ENCODE measurements at places on chromosomes 5 and 9.

DNA sequence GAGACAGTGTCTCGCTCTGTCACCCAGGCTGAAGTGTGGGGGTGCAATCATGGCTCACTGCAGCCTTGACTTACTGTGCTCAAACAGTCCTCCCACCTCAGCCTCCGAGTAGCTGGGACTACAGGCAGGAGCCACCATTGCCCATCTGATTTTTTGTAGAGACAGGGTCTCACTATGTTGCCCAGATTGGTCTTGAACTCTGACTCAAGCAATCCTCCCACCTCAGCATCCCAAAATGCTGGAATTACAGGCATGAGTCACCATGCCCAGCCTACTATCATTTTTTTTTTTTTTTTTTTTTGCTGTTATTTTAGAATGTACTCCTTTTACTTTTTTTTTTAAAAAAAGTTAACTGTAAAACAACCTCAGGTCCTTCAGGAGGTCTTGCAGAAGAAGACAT lies 449.0 kb downstream of the CCDC171 start:
- no peak for DNase-seq

GRCh38 chr5:167796672-167797071 lies 494.8 kb upstream of the WWC1 start:
- DNase-seq: no peak

- DNase-seq: no peak
These were observed 62.6 kb upstream of the IGFBPL1 start for GRCh38 chr9:38486837-38487236.

DNA sequence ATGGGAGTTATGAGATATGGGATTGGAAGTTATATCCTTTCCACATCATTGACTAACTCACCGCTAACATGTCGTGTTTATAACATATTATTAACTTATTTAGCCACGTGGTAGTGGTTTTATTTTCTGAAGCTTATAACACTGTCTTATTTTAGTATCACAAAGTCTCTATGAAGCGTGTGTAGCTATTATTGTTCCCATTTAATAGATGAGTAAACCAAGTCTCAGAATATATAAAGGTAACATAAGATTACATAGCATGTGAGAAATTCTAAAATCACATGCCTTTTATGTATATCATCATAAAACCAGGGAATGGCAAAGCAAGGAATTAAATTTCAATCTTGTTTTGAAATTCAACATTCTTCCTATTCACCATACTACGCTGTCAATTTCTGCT lies 15.3 kb downstream of the AP3B1 start:
- DNase-seq: no peak

DNA sequence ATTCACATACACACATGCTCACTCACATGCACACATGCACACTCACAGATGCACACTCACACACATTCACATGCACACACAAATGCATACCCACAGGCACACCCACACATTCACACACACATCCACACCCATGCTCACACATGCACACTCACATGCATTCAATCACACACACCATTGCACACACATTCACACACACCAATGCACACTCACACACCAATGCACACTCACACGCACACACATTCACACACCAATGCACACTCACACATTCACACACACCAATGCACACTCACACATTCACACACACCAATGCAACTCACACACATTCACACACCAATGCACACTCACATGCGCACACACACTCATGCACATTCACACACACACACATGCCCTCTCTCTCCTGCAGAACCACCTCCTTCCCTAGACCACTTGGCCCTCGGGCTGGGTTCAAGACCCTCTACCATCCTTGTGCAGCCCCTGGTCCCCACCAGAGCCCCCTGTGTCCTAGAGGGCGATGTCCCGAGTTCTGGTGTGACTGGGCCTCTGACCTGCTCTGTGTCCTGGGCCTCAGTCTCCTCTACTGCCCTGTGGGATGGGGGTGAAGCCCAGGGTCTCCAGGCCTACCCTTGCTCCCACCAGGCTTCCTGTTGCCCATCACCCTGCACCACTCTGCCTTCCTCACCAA lies 139.0 kb downstream of the OLFM1 start:
- no peak for DNase-seq

GRCh38 chr5:50856401-50857119 lies 190.1 kb downstream of the PARP8 start:
- no peak for DNase-seq

GRCh38 chr9:36164989-36165388 lies 4.2 kb upstream of the CCIN start:
- no peak for DNase-seq

- no peak for DNase-seq
These were observed 344.9 kb downstream of the ENC1 start for GRCh38 chr5:74295676-74296075.

DNA sequence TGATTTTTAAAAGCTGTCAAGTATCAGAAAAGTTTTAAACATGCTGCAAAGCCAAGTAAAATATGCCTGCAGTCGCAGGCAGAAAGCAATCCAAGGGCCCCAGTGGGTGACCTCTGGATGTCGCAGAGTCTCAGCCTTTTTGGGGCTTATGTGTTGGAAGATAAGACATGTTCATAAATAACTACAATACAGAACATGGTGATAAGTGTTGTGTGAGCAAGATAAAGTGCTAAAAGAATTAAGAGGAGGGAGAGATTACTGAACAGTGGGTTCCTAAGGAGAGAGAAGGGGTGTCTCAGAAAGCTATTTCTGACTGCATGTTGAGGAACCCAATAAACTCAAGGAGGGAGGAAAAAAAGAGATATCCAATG lies 78.9 kb upstream of the ADRB2 start:
- DNase-seq: no peak

GRCh38 chr5:123181394-123181801 lies 92.4 kb downstream of the PRDM6 start:
- no peak for DNase-seq

DNA sequence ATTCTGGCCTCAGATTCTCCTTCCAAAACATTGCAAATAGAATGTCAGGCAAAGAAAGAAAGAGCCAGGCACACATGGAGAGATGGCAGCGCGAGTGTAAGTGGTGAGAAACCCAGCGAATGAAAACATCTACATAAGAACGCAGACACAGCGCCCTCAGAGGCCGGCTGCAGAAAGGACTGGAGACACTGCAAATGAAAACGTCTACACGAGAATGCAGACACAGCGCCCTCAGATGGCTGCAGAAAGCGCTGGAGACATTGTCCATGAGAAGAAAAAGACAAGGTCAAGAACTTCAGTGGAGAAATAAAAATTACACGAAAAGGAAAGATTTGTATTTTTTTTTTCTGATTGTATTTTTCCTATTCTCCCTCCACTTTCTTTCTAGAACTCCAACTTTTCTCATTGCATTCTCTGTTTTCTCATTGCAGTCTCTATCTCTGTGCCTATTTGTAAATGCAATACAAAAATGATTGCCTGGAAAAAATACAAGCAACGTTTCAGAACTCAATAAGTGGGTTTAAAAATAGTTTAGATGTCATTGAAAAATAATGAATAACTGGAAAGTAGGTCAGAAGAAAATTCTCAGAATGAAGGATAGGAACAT lies 117.9 kb upstream of the LPCAT1 start:
- DNase-seq: peak; percentile 84

DNA sequence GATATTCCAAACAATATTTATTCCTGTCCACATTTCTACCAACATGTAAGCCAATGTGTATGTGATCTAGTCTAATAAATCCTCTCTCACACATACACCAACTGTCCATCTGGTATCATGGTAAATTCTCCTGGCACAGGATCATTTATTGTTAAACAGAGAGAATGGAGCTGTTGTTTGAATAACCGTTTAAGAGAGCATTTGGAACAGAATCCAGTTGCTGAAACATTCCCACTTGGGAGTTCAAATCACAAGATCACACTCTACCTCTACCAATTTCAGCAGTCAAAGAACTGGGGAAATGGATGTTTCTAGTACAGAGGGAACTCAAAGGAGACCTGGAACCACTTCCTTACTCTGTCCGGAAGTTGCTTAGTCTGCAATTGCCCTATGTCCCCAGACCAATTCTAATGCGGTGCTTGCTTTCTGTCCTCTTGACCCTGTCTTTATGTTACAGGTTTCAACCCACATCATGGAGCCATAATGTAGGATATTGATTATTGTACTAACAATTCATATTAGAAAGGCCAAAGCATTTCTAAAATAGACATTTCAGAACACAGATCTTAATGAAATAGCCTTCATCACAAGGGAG lies 488.4 kb downstream of the SEMA5A start:
- DNase-seq: no peak

DNA sequence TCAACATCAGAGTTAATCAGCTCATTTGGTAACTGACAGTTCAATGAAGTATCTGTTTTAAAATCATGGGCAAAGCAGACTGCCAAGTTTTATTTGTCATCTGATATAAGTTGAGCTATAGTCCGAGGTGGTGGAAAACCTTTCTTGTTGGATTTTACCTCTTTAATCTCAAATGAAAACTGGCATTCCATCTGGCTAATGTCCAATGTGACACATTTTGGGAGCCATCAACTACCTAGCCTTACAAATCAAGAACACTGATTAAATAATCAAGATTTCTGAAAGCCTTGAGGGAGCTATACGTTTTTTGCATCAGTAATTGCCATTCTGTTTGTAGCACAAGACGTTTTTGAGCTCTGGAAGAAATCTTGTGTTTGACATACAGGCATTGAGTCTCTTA lies 1380.5 kb upstream of the WWC1 start:
- DNase-seq: no peak

DNA sequence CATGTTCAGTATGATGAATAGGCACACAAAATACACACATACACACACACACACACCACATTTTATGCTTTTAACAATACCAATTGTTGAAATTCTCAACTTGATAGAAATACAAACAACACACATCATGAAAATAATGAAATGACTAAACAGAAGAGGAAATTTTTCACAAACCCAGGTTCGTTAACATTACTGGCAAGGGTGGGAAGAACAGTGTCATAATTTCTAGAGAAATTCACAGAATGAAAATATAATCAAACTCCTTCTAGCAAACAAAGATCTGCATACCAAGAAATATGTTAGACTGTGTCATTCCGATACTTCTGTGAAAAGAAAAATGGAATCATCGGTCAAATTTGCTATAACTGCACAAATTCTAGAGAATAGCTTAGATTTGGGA lies 41.9 kb downstream of the ST8SIA4 start:
- DNase-seq: no peak

- DNase-seq: no peak
These were observed 37.3 kb upstream of the NOTCH1 start for GRCh38 chr9:136582977-136583735.

DNA sequence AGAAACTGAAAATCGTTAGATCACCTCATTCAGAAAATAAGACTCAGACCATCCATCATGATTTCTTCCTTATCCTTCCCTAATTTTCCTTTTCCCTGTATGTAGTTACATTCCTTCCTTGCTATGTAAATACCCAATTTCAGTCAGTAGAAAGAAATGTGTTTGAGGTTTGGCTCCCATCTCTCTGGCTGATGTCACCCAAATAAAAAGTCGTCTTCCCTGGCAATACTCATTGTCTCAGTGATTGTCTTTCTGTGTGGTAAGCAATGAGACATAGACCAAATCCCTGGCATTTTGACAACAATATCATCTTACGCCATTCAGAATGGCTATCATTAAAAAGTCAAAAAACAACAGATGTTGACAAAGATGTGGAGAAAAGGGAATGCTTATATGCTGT lies 303.9 kb upstream of the EDIL3 start:
- no peak for DNase-seq

GRCh38 chr9:27589462-27589861 lies 16.2 kb upstream of the C9orf72 start:
- no peak for DNase-seq

- no peak for DNase-seq
These were observed 71.0 kb downstream of the SSBP2 start for GRCh38 chr5:81679885-81680284.

- no peak for DNase-seq
These were observed 19.9 kb upstream of the CAST start for GRCh38 chr5:96642281-96642640.

GRCh38 chr5:69331528-69332445 lies 814 bp downstream of the CCDC125 start:
- no peak for DNase-seq

DNA sequence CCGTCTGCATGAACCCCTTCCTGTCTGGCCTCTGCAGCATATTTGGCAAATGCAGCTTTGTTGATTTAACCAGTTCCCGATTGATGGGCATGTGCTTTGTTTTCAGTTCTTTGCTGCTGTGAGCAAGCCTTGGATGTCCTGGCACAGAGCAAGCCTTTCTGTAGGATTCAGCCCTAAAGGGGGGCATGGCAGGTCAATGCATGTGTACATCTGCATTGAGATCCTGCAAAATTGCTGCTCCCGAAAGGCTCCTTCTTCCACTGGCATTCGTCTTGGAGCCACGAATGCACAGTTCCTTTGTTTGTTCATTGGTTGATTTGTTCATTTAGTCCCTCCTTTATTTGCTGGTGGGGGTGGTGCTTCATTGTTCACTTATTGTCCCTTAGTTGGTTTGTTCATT lies 34.8 kb downstream of the COL5A1 start:
- no peak for DNase-seq

GRCh38 chr9:122814545-122814944 lies 13.8 kb downstream of the PDCL start:
- DNase-seq: no peak

DNA sequence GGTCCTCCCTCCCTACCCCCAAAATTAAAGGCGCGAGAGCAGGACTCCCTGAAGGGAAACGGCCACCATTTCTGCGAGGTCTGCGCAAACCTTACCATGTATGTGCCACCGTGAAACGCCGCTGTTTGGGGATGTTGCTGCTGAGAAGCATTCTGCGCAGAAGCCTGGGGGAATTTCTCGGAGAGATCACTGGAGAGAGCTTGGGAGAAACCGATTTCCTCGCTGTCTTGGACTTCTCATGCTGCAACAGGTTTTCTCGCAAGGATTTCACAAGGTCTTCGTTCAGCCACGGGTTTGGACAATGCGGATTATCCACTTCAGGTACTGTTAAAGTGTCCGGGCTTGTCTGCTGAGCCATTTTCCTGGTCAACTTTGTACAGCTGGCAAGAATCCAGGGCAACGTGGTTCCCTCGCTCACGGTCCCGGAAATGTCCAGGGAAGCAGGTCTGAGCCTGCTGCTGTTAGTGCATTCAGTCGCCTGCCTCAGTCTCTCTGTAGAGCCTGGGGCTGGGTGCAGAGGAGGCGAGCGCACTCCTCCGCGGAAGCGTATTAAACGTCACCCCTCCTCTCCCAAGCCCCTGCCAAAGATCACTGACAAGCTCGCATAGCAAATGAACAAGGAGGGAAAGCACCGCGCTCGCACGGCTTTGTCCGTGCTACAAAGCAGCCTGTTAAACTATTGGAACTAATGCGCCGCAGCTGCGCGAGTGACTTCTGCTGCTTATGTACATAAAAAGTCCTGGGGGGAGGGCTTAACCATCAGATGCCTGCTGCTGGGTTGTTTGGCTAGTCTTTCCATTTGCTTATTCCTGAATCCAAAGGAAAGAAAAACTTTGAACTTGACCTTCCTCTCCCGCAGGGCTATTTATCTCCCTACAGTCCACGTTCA lies 125.1 kb downstream of the PDE4D start:
- DNase-seq: peak; percentile 32

DNA sequence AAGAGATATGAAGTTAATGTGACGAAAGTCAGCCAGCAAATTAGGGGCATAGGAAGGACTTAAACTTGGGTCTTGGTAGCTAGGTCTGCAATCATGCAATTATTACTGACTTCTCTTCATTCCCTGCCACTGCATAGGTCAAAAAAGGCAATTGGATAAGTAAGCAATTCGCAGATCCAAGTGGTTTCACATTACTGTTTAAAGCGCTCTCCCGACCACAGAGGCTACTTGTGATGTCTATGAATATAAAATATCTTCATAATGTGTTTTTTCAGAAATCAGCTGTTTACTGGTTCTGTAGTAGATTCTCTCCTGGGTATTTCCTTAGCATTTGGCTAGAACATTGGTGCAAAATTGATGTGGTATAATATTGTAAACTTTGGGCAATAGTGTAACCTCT lies 174.7 kb upstream of the PTGER4 start:
- DNase-seq: no peak
